Activated CD4-positive, CD25-positive, alpha-beta regulatory T cell (primary cell): ENCODE measurements at places on chromosomes 12 and 14.

GRCh38 chr14:91708795-91709194 is 23.1 kb downstream of the CATSPERB start:
- DNase-seq = no peak

- no peak for DNase-seq
These were observed 80.4 kb downstream of the PITPNM2 start for GRCh38 chr12:123070267-123071081.

- DNase-seq = no peak
These were observed 8.0 kb downstream of the DGKA start for GRCh38 chr12:55938826-55939501.

DNA sequence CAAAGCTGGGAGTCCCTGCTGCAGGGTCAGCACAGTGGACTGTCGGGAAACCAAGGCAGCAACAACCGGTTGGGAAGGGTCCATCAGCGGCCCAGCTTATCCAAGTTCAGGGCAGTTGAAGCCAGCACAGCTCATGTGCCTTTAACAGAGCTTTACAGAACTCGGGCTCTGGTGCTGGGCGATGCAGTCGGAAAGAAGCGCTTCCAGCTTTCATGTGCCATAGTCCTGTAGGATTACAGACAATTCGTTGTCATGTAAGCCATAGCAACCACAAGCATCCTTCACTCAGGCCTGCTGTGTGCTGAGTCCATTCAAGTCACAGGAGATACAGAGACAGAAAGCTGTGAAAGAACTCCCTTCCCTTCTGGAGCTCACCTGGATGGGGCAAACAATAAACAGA is 3.5 kb upstream of the FAM181A start:
- no peak for DNase-seq

DNA sequence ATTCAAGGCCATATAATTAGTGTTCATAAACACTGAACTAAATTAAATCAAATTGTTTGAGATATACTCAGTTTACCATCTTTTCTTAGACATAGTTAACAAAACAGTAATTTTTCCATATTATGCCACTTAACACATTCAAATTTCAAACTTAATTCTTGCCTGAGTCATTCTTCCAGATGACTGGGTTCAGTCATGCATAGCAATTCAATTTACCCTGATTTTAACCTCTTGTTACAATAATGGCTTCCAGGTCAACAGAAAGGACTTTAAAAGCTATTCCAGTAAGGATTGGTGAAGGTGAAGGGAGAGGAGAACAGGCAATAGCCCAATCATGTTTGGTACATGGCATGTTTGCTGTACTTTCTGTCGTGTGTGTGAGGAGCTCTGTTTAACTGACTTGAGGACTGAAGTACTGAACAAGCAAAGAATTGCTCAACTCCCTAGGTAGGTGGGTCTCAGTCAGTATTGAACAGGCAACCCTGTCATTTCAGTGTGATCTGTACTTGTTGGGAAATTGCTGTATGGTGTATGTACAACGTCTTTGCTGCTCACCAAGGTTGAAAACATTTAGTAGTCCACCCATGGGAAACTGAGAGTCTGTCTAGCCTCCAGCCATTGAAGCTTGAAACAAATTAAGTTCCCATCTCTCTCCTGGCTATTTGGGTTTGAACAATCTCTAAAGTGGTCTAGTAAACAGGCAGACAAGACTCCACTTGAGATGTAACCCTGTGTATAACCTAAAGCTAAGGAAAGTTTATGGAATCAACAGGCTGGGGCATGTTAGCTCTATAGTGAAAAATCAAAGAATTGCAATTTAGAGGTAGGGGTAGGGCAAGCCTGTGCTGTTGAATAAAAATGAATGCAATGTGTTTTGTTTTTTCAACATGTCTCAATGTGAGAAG is 327.2 kb downstream of the BTG1 start:
- DNase-seq = no peak

DNA sequence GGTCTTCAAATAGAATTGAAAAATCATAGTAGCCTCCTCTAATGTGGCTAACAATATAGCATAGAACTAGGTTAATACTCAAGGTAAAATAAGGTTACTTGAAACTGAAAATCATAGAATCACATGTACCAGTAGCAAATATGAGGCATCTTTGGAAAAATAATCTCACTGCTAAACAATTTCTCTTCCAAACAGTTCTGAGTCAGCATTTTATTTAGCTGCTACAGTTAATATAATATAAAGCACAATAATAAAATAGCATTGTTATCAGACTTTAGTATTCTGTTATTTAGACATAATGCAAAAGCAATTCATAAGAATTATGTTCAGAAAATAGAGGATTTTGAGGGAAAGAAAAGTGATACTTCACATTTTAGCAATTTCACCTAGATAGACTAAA is 35.0 kb downstream of the ERO1A start:
- no peak for DNase-seq

DNA sequence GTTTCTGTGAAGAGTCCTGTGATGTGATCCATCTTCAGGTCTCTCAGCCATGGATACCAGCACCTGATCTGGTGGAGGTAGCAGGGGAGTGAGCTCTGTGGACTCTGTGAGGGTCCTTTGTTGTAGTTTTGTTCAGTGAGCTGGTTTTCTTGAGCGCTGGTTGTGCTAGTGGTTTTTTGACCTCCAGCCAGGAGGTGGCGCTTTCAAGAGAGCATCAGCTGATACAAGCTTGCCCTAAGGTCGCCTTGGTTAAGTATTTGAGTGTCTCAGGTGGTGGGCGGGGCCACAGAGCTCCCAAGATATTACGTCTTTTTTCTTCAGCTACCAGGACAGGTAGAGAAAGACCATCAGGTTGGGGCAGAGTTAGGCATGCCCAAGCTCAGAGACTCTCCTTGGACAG is 139.7 kb downstream of the TTLL5 start:
- no peak for DNase-seq

GRCh38 chr12:43882578-43883178 is 46.8 kb downstream of the TMEM117 start:
- DNase-seq = no peak

GRCh38 chr12:90631591-90632212 is 323.3 kb downstream of the CCER1 start:
- DNase-seq = no peak
